ENCODE measurements at places on chromosomes 1 and 21.
A peak's percentile ranks its signal among the peaks of the same experiment; 100 is the strongest.

GRCh38 chr21:41616031-41616591 lies 108.2 kb upstream of the TMPRSS2 start:
- peak; percentile 81 for DNase-seq

GRCh38 chr1:151802372-151802771 lies 2.8 kb downstream of the LINGO4 start:
- no peak for DNase-seq

GRCh38 chr1:220278991-220279390 lies 6.7 kb upstream of the RAB3GAP2 start:
- DNase-seq, result peak; percentile 70

DNA sequence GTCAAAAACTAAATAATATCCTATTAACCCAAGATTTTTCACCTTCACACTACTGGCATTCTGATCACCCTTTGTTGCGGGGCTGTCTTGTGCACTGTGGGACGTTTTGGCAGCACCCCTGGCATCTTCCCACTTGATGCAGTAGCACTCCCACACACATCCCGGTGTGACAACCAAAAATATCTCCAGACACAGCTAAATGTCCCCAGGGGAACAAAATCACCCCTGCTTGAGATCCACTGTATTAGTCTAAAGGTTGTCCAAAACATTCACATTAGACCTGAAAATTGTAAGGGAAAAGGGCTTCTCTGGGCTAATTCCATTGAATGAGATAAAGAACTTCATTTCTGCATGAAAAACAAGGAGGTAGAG lies 37.8 kb downstream of the PLEKHO1 start:
- no peak for DNase-seq

GRCh38 chr1:159205225-159205624 lies 550 bp downstream of the ACKR1 start:
- no peak for DNase-seq

- DNase-seq, result peak; percentile 98
Observed at GRCh38 chr1:33050221-33051076, 13.8 kb upstream of the AK2 start.

DNA sequence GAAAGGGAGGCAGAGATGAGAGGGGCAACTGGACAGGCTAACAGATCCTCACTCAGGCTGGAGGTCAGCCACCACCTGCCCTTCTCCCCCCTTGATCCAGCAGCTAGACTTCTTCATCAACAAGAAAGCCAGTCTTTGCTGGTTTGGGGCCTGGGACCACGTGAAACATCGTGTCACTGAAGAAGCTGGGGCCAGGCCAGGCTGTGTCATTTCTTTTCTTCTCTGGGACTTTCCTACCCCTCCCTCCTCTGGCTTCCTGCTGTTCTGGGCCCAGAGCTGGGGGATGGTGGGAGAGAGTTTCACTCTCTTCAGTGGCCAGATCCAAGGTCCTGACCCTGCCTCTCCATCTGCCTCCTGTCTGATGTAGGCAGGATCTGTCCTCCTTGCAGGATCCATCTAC lies 18.1 kb upstream of the SLC26A9 start:
- no peak for DNase-seq

GRCh38 chr21:37870221-37870620 lies 46.0 kb downstream of the KCNJ6 start:
- DNase-seq, result no peak

DNA sequence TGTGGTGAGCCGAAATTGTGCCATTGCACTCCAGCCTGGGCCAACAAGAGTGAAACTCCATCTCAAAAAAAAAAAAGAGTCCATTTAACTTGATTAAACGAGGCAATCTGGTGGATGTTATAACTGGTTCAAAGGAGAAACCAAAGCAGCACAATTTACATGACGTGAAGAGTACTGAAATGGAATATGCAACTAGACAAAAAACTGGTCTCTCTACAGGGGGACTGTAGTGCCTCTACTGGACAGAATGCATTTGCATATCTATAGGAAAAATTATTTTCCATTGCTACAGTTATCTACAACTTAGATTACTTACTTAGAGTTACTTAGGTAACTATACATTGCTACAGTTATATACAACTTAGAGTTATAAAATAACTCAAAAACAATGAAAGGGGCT lies 2.7 kb upstream of the CAPN2 start:
- no peak for DNase-seq

DNA sequence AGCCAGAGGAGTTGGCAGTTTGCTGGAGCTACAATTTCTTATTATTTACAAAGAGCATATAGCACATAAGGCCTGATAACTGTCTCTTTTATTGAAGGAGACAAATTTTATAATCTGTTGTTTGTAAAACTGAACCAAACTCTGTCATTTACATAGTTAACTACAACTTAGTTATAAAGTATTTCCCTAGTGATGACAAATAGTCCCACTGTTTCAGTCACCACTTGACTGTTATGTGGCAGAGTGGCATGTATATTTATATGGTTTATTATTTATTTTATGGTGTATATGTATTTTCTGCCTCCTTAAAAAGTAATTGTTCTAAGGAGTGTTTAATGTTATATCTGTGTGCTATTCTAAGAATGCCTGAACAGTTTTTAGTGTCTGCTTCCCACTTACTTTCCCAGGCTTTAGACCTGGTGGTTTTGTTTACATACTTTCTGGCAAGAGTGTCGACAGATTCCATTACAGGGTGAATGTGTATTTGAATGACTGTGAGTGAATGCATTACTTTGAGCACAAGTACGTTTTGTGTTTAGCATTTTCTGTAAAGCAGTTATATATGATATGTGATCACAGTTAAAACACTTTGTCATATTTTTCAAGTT lies 10.0 kb downstream of the TSEN15 start:
- DNase-seq, result peak; percentile 92

- DNase-seq, result no peak
Observed at GRCh38 chr1:28966617-28967016, 52.2 kb downstream of the EPB41 start.

DNA sequence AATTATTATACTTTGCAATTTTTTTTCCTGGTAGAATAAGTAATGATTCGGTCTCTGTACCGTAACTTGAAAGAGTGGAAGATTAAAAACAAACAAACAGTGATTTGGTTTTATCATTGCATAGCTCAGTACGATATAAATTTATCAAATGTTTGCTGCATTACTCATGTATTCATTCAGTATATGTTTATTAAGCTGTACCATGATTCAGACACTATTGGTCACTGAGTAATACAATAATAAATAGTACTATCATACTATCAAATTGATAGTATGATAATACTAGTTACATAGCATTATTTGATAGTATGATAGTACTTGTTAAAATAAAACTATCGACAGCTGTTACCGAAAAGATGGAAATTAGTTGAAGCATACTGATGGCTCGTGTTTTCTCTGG lies 12.1 kb downstream of the CENPF start:
- DNase-seq, result peak; percentile 25

GRCh38 chr21:46376856-46377453 lies 53.0 kb downstream of the PCNT start:
- no peak for DNase-seq

DNA sequence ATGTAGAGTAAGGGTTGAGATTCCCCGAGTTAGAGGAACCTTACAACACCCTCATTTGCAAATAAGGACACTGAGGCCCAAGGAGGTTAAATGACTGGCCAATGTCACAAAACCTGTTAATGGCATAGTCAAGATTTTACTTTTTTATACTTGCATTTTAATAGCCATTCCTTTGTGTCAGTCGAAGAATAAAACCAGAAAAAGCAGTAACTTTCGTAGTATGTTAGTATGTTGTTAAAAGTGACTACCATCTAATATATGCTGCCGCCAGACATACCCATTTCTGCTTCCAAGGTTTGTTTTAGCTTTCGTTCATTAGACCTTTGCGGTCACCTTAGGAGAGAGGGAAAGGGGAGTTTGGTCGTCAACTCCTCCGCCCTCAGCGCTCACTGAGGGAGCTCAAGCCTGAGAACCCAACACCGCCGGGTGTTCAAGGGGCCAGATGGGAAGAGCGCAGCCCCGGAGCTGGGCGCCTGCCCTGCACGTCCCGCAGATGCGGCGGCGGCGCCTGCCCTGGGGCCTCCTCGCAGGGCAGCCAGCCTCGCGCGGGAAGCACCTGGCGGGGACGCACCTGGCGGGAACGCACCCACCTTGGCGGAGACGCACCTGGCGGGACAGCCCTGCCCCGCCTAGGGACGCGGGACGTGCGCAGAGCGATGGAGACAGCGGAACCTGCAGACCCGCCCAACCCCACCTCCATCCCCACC lies 466 bp downstream of the VPS26C start:
- DNase-seq, result peak; percentile 31

DNA sequence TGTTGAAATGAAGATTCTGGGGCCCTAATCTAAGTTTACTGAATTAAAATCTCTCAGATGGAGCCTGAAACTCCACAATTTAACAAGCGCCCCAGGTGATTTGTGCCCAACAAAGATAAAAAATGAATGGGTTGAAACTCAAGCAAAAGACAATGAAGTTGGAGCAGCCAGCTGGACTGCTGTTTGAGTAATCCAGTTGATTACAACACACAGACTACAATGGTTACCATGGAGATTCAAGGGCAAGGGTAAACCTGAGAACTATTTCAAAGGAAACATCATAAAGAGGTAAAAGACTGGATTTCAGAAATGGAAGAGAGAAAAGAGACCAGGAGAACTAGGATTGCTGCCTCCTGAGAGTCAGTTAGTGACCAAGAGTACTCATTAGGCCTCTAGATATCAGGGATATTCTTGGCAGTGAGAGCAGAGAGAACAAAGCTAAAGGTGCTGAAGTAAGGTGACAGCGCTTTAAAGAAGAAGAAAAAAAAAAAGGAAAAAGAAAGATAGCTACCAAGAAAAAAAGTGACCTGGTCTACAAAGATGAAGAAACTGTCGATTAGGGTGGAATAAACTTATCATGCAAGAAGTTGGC lies 44.5 kb downstream of the LRRC53 start:
- DNase-seq, result peak; percentile 25

- peak; percentile 49 for DNase-seq
Observed at GRCh38 chr1:235093013-235093695, 35.5 kb downstream of the TOMM20 start.

DNA sequence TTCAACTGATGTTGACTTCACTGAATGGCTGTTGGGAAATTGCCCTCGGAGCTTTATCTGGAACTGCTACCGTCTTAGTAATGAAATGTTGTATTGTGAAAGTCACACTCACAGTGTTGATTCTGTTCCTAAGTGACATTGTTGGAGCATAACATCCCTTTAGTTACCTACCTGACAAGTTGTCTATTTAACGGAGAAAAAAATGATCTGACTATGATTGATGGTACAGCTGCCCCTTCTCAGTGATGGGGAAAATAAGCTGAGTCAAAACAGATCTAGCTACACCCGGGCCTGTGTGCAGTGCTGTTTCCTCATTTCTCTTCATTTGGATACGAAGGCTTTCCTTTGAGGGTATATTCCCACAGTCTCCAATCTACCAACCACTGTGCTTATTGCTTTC lies 472.3 kb upstream of the BRINP3 start:
- no peak for DNase-seq

- DNase-seq, result no peak
Observed at GRCh38 chr1:18814425-18814824, 45.0 kb downstream of the TAS1R2 start.

DNA sequence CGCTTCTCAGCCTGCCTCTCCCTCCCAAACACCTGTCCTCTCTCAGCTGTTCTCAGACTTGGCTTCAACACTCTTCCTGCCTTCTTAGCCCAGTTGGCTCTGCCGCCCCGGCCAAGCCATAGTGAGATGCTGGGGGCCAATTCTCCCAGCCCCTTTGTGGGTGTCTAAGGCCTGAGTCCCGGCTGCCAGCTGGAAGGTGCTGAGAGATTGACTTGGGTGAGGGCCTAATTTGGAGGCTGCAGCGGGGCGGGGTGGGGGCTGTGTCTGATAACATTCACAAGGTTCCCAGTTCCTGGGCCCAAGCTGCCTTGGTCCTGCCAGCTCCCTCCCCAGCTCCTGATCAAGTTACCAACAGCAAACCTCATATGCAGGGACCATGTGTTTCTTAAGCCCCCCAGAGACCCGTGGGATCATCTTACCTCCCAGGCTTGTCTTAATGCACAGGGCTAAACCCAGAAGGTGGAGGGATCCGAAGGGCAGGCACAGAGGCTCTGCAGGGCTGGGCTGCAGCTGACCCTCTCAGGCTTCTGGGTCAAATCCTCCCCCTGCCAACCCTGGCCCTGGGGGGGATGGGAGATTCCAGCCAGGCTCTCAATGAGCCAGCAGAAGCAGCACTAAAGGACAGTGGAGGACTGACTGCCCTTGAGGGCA lies 9.8 kb downstream of the INKA2 start:
- DNase-seq, result no peak

DNA sequence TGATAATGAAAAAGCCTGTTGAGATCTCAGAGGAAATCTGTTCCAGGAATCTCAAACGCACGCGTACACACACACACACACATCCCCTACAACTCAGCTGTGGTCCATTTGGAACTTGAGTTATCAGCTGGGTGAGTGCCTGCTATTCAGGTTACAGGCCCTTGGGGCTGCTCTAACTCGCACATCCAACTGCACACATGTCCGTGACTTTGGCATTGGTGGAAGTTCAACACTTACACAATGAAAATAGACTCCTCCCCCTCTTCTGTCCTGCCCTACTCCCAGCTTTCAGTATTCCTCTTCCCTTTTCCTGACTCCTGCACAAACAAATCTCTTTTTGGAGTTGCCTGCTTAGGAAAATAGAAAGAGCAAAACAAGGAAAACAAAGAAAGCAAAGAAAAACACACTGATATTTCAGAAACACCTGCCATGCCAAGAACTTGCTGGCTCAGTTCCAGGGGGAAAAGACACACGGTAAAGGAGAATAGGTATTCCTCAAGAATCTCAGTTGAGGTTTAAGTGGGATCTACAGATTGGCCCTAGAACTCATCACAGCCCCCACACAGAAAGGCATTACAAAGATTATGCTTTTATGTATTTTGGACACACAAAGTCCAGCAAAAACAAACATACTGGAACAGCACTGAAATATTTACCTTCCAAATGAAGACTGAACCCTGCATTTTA lies 140.9 kb downstream of the TGFBR3 start:
- no peak for DNase-seq

GRCh38 chr1:21117597-21118001 lies 59.1 kb downstream of the EIF4G3 start:
- DNase-seq, result peak; percentile 24

- no peak for DNase-seq
Observed at GRCh38 chr1:23026568-23026967, 7.3 kb downstream of the KDM1A start.

DNA sequence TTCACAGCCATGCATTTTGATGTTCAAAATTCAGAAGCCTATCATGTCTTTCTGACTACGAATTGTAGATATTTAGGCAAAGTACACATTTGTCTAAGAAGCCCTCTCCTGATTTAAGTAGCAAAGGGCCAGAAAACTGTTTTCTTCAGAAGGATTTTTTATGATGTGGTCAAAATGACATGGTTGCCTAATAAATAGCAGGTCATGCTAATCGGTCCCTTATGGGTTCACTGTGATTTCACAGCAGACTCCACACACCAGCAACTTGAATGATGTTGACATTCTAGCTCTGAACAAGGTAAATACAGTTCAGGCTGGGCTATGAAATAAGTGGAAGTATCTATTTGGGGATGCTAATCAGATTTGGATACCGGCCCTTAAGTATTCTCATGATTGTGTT lies 178.7 kb upstream of the DPYD start:
- no peak for DNase-seq

- DNase-seq, result no peak
Observed at GRCh38 chr1:39788758-39789570, at the start of gene BMP8B. Gene BMP8B (minus strand): TSS chr1:39788865. CDS start chr1:39788485, 380 bp downstream.

- peak; percentile 99 for DNase-seq
Observed at GRCh38 chr1:160907976-160908375, 23.0 kb upstream of the ITLN1 start.

Data from amniotic epithelial cell (primary cell).